ENCODE measurements at places on chromosomes 7 and 10.

GRCh38 chr10:23344241-23344841, at the start of gene C10orf67:
TSS of gene C10orf67 (minus strand) at chr10:23344797. CDS start at chr10:23344774, 23 bp downstream.
- DNase-seq, result peak; percentile 71

DNA sequence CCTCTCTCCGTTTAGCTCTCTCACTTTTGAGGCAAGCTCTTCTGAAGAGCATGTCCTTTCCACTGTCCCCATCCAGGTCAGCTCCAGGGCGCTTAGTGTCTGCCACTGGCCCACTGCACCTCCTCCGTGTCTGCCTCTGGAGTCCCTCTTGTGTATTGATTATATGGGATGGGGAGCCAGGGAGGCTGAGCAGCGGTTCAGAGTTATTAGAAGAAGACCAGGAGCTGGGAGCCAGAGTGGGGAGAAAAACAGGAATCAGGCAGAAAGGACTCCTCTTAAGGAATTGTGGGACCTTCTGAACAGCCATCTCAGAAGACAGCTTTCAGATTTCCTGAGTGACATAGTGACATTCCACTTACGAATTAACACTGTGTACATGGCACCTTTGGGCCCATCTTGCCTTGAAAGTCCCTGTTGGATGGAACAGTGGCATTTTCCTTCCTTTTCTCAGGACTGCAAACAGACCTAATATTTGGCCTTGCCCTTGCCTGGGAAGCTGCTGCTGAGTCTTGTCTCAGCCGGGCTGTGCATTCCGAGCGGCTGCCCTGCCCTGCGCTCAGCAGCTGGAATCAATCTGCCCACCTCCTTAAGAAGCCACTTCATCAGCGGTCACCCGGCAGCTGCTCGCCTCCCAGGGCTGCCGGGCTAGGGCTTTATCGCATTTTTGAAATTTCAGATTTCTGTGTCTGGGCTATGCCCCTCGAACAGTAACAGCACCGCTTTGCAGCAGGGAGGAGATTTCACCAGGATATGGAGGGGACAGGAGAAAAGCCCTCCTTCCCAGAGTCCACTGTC, 81.1 kb upstream of the PRKG1 start:
- DNase-seq, result no peak

- DNase-seq, result no peak
Observed at GRCh38 chr7:67100956-67101361, 104.3 kb downstream of the TYW1 start.

DNA sequence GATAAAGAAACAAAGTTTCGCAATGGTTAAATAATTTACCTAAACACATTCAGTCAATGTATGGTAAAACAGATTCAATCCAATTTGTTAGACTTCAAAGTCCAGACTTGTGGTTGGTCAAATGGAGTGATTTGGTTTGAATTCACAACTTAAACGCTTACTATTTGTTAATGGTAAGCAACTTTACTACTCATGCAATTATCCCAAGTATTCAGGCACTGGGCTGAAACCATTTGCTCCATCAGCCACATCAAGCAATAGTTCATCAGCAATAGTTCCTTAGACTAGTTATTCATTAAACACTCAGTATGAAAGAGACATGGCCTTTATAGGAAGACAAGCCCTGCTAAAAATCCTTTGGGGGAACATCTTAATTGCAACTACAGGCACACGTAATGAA, 253.0 kb downstream of the AGMO start:
- DNase-seq, result no peak

DNA sequence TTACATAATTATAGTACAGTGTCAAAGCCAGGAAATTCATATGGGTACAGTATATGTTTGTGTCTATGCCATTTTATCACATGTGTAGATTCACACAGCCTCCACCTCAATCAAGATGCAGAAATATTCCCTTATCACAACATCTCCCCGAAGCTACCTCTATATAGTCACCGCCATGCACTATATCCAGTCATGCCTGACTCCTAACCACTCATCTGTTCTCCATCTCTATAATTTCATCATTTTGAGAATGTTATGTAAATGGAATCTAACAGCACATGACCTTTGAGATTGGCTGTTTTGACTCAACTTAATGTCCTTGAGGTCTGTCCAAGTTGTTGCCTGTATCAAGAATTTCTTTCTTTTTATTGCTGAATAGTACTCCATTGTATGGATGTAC, 22.3 kb upstream of the SLC25A13 start:
- no peak for DNase-seq

- no peak for DNase-seq
Observed at GRCh38 chr10:75508814-75509306, 77.4 kb downstream of the LRMDA start.

GRCh38 chr7:148042935-148043631, 547.5 kb upstream of the C7orf33 start:
- DNase-seq, result no peak

- DNase-seq, result no peak
Observed at GRCh38 chr10:118522791-118523498, 72.5 kb downstream of the PRLHR start.

- no peak for DNase-seq
Observed at GRCh38 chr10:131998845-131999681, 17.3 kb upstream of the BNIP3 start.

DNA sequence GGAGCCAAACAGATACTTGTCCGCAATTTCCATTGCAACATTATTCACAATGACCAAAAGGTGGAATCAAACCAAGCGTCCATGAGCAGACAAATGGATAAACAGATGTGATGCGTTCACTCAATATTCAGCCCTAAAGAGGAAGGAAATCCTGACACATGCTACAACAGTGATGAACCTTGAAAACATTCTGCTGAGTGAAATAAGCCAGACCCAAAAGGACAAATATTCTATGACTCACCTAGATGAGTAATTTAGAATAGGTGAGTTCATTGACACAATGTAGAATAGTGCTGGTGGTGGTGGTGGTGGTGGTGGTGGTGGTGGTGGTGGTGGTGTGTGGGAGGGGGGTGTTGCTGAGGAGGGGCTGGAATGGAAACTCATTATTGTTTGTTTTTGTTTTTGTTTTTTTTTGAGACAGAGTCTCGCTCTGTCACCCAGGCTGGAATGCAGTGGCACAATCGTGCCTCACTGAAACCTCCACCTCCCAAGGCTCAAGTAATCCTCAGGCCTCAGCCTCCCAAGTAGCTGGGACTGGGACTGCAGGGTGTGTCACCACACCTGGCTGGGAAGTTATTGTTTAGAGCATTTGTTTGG, 28.6 kb downstream of the SMKR1 start:
- no peak for DNase-seq

GRCh38 chr7:90312745-90313144, 8.4 kb downstream of the FAM237B start:
- DNase-seq, result no peak

DNA sequence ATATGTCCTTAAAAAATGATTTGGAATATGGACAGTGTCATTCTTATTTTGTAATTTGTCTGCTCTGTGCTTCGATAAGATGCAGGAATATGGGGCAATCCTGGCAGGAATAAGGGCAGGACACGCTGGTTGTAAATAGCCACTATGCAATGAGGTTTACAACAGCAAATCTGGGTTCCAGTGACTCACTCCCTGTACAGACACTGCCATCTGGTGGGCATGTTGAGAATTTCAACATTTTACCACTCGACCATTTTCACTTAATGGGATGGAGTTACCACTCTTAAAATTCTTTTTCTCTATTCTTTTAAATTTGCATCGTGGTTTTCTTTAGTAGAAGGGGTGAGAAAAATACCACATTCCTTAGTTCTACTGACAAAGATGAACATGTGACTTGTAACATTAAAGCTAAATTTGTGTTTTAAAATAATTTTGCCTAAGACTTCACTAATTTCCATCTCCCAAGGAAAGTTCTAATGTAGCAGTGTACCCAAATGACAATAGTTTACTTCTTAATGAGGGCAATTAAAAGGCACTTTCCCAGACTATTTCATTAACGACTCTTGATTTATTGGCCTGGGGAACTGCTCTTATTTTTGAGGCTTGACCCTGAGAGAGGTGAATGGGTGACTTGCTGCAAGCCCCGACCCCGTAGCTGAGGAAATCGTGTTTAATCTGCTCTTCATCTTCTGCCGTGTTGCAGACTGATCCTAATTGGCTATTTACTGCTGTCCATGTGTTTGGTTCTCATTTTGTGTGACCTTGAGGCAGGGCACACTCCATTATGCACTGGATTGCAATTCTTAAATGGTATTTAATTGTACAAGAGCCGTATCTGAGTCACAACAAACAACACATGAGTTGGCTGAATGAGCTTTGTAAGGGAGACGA, 173.6 kb upstream of the IMMP2L start:
- DNase-seq, result peak; percentile 78

DNA sequence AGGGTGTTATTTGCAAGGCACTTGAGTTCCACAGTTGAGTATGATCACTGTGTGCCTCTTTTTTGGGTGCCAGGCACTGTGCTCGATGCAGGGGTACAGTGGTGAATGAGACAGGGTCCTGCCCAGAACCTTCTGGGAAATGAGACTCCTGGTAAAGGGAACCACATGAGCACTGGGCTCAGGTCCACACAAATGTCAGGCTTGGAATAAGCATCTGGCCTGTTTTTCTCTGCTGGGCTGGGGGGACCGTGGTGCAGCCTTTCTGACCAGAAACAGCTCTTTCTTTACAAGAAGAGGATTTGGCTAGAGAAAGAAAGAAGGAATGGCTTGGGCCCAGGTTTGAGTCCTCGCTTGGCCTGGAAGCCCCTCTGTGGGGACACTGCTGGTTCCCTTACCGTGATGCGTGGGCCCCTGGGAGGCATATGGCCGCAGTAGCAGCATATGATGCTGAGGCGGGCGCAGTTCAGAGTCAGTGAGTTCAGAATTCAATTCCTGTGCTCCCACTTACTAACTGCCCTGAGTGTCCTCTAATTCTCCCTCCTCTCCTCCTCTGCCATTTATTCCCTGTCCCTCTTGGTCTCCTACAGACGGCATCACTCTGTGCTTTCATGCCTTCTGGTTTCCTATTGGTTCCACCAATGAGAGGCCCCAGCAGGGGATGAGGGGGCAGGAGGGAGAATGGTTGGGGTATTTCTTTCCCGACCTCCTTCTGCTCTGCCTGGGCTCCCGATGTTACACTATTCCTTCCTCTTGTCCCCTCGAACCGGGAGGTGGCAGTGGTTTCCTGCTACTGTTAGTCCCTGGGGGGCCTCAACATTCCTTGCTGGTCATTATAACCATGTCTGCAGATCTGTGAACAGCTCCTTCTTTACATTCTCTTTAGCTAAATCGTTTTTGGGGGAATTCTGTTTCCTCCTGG, 9.6 kb upstream of the KCP start:
- no peak for DNase-seq

GRCh38 chr10:119470920-119471702, 71.4 kb downstream of the RGS10 start:
- no peak for DNase-seq

DNA sequence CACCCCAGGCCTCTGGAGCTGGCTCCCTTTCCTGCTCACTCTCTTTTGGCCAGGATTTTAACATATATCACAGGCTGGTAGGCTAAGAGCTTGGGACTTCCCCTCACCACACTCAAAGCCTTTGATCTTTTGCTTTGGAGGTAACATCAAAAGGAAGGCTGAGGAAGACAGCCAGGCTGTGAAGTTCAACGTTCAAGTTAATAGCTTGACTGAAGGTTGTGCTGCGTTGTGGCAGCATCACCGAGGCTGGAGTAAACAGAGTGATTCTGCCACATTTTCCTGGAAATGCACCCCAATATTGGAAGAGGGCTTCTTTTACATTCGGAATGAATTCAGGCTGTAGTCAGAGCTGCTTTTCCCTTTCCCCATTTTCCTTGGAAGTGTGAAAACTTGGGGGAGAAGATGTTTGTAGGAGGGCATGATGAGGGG, 57.3 kb downstream of the TCF7L2 start:
- DNase-seq, result no peak

DNA sequence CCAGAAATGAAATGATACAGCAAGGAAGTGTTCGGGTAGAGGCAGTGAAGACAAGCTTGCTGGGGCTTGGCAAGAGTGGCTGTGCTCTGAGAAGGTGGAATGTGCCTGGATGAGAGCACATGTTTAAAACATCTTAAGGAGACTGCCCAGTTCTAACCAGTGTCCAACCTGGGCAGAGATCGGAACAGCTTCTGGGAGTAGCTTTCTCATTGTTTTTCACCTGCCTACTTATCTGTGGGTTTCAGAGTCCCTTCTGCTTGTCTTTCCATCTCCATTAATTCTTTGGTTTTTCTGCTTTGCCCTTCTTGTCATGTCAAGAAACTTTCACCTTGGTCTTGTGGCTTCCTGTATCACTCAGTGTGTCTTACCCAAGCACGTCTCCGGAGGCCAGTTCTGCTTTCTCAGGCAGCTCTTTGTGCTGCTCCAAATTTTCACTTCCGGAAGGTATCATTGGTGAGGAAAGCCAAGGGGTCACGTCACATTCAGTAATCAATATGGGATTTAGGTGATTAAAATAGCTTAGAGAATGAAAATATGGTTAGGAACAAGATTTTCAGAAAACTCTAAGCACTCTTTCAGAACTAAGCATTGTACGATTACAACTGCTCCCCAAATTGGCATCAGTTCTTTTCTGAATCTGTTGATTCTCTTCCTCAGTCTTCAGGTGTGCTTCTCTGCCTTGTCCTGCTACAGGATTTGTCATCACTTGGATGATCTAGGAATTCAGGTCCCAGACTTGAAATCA, 5.5 kb upstream of the LAMB4 start:
- no peak for DNase-seq

- no peak for DNase-seq
Observed at GRCh38 chr7:149878523-149878921, 4.8 kb downstream of the ATP6V0E2 start.

GRCh38 chr7:3282457-3282856, 18.6 kb upstream of the SDK1 start:
- no peak for DNase-seq

- peak; percentile 28 for DNase-seq
Observed at GRCh38 chr10:35236739-35237138, 99.6 kb upstream of the CCNY start.

- DNase-seq, result no peak
Observed at GRCh38 chr10:13555884-13556510, 27.2 kb upstream of the BEND7 start.

All from HAP-1 (cell line).